ENCODE measurements at places on chromosomes 13 and 19.

- DNase-seq: no peak
These were observed 91.0 kb downstream of the NHLRC3 start for GRCh38 chr13:39129213-39129612.

GRCh38 chr13:94620286-94620896 is 18.7 kb downstream of the GPR180 start:
- DNase-seq: peak; percentile 20

GRCh38 chr19:38693380-38694223 is 46.2 kb downstream of the ACTN4 start:
- peak; percentile 64 for DNase-seq

DNA sequence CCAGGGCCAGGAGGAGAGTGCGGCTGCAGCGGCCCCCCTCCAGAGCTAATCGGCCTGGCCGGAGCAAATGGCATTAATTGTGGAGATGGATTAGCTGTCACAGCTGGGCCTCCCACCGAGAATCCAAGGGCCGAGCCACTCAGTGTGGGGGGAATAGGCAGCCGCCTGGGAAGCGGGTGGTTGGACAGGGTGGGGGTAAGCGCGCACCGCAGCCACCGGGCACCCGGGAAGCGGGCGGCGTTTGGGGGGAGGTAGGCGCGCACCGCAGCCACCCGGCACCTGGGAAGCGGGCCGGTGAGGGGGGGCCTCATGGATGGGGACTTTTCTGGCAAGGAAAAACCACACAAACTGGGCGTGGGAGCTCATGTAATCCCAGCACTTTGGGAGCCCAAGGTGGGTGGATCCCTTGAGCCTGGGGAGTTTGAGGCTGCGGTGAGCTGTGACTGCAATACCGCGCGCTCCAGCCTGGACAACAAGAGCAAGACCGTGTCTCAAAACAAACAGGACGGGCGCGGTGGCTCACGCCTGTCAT is 9.7 kb downstream of the R3HDM4 start:
- no peak for DNase-seq

GRCh38 chr13:32056316-32056715 is 24.7 kb downstream of the FRY start:
- DNase-seq: no peak

DNA sequence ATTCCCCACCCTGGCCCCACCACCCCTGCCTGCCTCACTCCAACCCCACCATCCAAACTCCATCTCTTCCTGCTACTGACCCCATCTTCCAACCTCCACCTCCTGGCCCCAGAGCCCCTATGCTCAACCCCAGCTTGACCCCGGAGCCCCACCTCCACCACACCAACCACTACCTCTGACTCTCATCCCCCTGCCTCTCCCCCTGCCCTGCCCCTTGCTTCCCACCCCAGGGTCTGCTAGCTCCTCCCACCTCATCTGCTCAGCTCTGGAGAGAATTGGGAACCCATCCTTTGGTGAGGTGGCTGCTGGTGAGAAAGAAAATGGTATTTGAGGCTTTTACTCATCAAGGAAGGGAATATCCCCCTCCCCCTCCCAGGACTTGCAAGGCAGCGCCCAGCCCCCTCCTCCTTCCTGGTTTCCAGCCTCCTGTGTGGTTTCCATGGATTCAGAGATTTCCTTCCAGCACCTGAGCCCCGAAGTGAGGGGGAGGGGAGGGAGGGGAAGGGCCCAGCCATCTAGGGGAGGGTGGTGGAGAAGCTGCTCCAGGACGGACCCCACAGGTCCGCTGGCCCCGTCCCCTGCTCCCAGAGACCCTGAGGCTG is 11.4 kb upstream of the PEPD start:
- no peak for DNase-seq

GRCh38 chr13:50550151-50550550 is 293.3 kb downstream of the DLEU7 start:
- no peak for DNase-seq

DNA sequence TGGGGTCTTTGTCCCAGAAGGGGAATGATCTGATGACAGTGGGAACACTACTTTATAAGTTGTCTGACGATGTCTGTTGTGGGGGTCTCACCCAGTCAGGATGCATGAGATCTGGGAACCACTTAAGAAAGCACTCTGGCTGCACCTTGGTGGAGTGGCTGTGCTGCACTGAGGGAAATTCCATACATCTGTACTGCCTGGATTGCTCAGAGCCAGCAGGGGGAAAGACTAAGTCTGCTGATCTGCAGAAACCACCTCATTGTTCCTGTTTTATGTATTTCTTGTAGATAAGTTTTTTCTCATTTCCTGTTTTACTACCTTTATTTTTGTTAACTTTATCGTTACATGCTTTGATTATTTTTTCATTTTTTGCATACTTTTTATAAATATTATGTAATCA is 27.3 kb downstream of the ZNF430 start:
- no peak for DNase-seq

- DNase-seq: peak; percentile 68
These were observed 1.2 kb downstream of the BLVRB start for GRCh38 chr19:40464059-40465024.

DNA sequence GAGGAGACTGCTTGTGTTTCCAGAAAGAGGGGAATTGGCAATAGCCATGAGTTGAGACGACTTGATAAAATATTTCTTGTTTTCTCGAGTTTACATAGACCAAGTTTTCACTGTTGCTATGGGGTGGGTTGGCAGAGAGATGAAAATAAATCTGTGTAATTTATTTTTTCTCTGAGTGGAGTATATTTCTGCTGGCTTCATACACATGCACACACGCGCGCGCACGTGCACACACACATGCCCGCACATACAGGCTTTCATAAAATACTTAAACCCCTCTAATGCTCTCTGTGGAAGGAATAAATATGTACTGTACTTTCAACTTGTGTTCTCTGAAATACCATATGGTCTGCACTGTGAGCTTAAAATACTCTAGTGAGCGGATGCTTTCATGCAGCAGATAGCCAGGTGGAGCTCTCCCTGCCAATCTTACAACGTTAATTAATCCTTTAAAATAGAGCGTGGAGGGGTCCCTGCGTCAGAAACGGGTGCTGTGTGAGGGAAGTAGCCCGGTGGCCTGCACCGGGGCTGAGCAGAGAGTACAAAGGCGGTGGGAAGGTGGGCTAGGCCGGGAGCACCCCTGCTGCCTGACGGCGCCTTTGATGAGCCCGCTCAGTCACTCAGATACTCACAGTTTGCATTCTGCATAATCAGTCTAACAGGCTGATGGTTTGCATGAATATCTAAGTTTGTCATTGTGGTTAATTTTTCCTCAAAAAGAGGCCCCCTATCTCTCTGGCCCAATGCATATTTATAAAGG is 44.1 kb downstream of the CCNE1 start:
- DNase-seq: no peak
